ENCODE measurements at places on chromosomes 7 and 10.
A peak's percentile ranks its signal among the peaks of the same experiment; 100 is the strongest.

DNA sequence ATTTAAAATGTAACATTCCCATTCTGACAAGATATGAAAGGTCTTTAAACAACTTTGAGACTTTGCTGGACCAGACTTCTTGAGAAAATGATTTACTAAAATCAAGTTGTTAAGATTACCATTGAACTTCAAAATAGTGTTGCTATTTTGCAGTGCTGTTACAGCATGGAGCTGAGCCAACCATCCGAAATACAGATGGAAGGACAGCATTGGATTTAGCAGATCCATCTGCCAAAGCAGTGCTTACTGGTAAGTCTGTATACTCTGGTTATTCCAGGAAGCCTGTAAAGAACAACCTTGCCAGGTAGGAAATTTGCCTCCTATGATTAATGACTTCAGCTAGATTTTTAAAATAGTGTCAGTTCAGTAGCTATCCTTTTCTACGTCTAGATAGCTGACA is 18.8 kb downstream of the TNKS2 start:
- no peaks in the 10 kb centered on the region for H3K4me1 ChIP-seq
- H3K27ac ChIP-seq: no peak overlapping the region
- DNase-seq: no peak
- H3K36me3 ChIP-seq: peaks cover 4% of the 10 kb centered on the region
- H3K27me3 ChIP-seq: no peaks in the 10 kb centered on the region

GRCh38 chr7:133542209-133542780 is 289.4 kb downstream of the EXOC4 start:
- H3K27ac ChIP-seq: no peak overlapping the region
- no peaks in the 10 kb centered on the region for H3K4me1 ChIP-seq
- no peaks in the 10 kb centered on the region for H3K27me3 ChIP-seq

DNA sequence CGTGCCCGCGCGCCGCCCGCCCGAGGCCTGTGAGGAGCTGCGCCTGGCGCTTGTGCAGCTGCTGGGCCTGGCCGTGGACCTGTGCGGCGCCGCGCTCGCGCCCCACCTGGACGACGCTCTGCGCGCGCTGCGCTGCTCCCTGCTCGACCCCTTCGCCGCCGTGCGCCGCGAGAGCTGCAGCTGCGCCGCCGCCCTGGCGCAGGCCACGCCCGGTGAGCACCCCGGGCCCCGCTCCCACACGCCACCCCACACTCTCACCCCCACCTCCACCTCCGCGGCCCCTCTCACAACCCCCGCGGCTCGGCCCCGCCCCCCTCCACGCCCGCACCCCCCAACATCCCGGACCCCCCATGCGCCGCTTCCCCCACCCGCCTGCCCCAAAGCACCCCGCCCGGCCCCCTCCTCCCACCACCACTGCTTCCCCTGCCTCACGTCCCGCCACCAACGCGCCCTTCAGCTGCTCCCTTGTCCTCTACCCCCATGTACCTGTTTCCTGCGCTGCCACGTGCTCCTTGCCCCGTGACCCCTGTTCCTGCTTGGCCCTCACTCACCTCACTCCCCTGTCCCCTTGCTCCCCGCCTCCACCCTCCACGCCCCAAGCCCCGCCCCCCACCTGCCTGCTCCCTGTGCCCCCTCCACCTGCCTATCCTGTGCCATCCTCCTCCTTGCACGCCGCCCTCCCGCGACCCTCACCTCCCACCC is at the start of gene PRKAR1B:
TSS of gene PRKAR1B (minus strand) at position 178 of the 702 bp plus-strand sequence. CDS start 15,776 bp downstream, outside the sequence.
- peaks cover 14% of the 10 kb centered on the region for H3K4me1 ChIP-seq
- peak within 1 kb of the TSS; percentile 91 for H3K4me3 ChIP-seq
- peak within 1 kb of the TSS; percentile 83 for H3K27ac ChIP-seq
- H3K36me3 ChIP-seq: no peaks in the 10 kb centered on the region
- no peaks in the 10 kb centered on the region for H3K27me3 ChIP-seq

DNA sequence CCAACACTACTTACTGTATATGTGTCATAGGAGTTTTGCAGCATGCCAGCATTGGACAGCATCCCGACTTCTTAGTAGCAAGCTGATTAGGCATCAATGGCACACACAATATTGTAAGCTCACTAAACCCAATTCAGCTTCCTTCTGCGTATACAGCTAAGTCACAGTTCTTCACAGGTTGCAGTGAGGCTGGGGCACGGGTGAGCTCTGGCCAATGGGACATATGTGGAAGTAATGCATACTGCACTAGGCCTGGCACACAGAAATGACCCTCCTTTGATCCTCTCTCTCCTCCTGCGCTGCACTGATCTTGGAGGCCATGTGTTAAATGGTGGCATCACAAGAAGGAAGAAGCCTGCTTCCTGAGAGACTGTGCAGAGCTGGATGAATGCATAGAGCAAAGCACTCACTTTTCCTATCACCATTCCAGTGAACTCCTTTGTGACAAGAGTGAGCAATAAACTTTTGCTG is 11.9 kb downstream of the RAB11FIP2 start:
- no peak overlapping the region for H3K27ac ChIP-seq
- DNase-seq: no peak
- no peaks in the 10 kb centered on the region for H3K4me1 ChIP-seq
- H3K36me3 ChIP-seq: no peaks in the 10 kb centered on the region

DNA sequence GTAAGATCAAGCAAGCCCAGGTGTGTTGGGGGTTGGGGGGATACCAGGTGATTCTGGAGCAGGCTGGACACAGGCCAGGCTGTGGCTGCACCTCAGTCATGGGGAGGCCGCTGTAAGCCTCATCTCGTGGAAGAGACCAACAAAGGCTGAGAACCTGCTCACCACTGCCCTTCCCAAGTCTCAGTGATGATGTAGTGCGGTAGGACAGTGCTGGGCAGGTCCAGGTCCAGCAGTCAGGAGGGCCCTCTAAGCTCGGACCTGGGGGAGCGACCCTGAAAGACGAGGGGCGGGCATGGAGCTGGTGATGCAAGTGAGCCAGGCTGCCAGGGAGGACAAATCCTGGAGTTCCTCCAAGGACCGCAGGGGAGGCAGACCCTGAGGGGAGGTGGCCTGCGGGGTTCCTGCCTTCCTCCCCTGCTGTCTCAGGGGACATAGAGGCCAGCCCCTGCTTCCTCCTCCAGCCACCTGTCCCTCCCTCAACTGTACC is 3.3 kb upstream of the PWWP2B start:
- DNase-seq: no peak
- H3K36me3 ChIP-seq: no peaks in the 10 kb centered on the region
- H3K4me3 ChIP-seq: no peak overlapping the region
- peaks cover 3% of the 10 kb centered on the region for H3K27me3 ChIP-seq

GRCh38 chr10:132469197-132469884 is 68.2 kb upstream of the INPP5A start:
- no peaks in the 10 kb centered on the region for H3K4me1 ChIP-seq
- no peaks in the 10 kb centered on the region for H3K27me3 ChIP-seq
- no peak overlapping the region for H3K4me3 ChIP-seq
- no peak overlapping the region for H3K27ac ChIP-seq
- no peak for DNase-seq
- no peaks in the 10 kb centered on the region for H3K36me3 ChIP-seq

GRCh38 chr7:67913604-67914003 is 917.0 kb downstream of the TYW1 start:
- no peaks in the 10 kb centered on the region for H3K4me1 ChIP-seq
- H3K27me3 ChIP-seq: no peaks in the 10 kb centered on the region
- no peaks in the 10 kb centered on the region for H3K36me3 ChIP-seq
- H3K4me3 ChIP-seq: no peak overlapping the region
- no peak for DNase-seq

GRCh38 chr10:1241322-1241890 is 185.2 kb downstream of the WDR37 start:
- no peak overlapping the region for H3K27ac ChIP-seq
- no peak overlapping the region for H3K4me3 ChIP-seq
- H3K27me3 ChIP-seq: no peaks in the 10 kb centered on the region
- no peaks in the 10 kb centered on the region for H3K4me1 ChIP-seq
- no peak for DNase-seq
- no peaks in the 10 kb centered on the region for H3K36me3 ChIP-seq

DNA sequence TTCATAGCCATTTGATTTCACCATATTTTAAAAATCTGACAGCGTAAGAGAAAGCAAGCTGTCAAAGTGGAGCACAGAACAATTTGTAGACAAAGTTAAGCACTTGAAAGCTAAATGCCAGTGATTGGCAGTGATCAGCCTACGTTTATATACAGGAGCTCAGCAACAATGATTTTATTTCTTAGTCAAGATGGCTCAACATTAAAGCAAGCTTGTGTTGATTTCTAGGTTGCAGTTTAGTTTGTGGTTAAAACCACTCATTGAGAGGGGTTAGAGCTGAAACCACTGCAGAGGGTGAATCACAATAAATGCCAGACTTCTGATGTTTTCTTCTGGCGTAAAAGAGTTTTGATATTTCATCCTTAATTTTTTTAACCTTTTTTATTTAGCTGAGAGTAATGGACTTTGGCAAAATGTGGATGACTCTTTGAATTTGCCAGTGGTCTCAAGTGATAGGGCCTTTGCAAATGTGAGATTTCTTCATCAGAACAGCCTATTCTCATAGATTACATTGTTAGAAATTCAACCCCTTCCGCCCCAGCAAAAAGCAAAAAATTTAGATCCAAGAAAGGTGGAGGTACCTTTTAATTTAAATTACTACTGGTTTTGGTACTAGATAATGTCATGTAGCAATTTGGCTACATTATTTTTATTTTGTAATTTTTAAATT is 73.8 kb downstream of the SHOC2 start:
- peaks cover 11% of the 10 kb centered on the region for H3K4me1 ChIP-seq
- H3K36me3 ChIP-seq: peaks cover 3% of the 10 kb centered on the region
- peak; percentile 13 for DNase-seq
- no peaks in the 10 kb centered on the region for H3K27me3 ChIP-seq

DNA sequence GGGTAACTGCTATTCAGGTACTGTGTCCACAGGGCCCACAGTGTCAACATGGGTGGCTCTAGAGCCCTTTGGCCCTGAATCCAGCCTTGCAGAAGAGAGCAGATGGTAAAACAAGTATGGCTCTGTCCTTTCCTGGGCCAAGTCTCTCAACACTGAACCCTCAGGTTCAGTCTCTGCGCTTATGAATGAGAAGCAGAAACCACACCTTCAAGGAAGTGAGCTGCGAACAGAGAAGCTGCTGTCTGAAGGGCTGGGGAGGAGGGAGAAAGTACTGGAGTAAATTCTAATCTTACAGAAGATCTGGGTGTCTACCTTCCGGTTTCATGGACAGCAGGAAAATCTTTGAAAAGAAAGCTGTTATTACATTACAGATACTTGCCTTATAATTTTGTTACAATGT is 4.1 kb downstream of the TBRG4 start:
- no peak overlapping the region for H3K27ac ChIP-seq
- DNase-seq: no peak

DNA sequence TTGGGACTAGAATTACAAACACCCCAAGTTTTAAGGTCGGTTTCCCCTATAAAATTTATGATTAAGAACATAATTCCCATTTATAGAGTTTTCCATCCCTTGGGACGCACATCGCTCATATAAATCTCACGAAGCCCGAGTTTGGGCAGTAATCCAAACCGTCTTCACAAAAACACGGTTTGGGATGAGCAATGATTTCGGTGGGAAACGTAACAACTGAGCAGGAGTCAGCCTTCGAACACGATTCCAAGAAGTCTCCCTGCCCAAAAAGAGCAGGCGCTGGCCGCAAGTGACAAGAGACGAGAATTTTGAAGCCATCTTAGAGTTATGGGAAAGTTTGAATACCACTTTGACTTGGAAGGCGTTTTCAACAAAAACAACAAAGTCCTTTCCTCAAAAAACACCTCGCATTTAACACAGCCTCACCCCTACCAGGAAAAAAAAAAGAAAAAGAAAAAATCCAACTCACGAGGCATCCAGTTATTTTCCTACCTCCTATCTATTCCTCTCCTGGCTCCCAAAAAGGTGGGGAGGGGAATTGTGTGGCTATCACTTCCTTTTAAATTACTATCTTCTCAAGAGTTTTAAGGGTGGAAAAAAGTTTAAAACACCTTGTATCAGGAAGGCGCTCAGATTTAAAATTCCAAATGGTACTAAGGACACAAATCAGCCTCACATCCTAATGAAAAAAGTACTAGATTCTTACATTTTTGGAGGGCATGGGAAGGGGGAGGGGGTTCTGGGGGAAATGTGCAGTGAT is 1.6 kb downstream of the SEPHS1 start:
- peaks cover 4% of the 10 kb centered on the region for H3K36me3 ChIP-seq
- H3K4me1 ChIP-seq: peaks cover 9% of the 10 kb centered on the region
- no peaks in the 10 kb centered on the region for H3K27me3 ChIP-seq
- peak overlapping the region; percentile 80 for H3K4me3 ChIP-seq
- peak overlapping the region; percentile 77 for H3K27ac ChIP-seq

- H3K4me1 ChIP-seq: no peaks in the 10 kb centered on the region
- H3K27me3 ChIP-seq: no peaks in the 10 kb centered on the region
- H3K4me3 ChIP-seq: no peak overlapping the region
- no peak for DNase-seq
- no peak overlapping the region for H3K27ac ChIP-seq
- no peaks in the 10 kb centered on the region for H3K36me3 ChIP-seq
These were observed 60.3 kb downstream of the RASGEF1A start for GRCh38 chr10:43206391-43207235.

- no peaks in the 10 kb centered on the region for H3K36me3 ChIP-seq
- no peak overlapping the region for H3K4me3 ChIP-seq
- H3K4me1 ChIP-seq: no peaks in the 10 kb centered on the region
- no peaks in the 10 kb centered on the region for H3K27me3 ChIP-seq
- DNase-seq: no peak
- H3K27ac ChIP-seq: no peak overlapping the region
These were observed 525.0 kb upstream of the NRP1 start for GRCh38 chr10:33859319-33860022.

DNA sequence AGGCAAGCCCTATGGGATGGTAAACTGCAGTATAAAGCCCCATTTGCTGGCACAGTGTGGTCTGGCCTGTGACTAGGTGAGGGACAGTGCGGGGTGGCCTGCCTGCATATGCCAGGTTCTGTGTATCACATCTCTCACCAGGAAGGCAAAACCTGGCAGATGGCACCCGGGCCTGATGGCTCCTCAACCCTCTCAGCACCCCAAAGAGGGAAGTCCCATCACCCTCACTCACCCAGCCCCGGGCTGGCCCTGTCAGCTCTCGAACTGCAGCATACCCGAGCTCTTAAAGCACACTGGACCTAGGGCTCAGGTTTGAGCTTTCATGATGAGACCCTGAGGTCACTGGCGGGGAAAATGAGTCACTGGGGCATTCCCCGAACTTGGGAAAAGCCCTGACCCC is 130.5 kb downstream of the LHPP start:
- H3K4me1 ChIP-seq: peaks cover 5% of the 10 kb centered on the region
- H3K36me3 ChIP-seq: no peaks in the 10 kb centered on the region

GRCh38 chr7:71286336-71286735 is 154.4 kb downstream of the GALNT17 start:
- H3K4me1 ChIP-seq: no peaks in the 10 kb centered on the region
- H3K27ac ChIP-seq: no peak overlapping the region
- H3K4me3 ChIP-seq: no peak overlapping the region
- H3K36me3 ChIP-seq: no peaks in the 10 kb centered on the region
- no peaks in the 10 kb centered on the region for H3K27me3 ChIP-seq

- no peak overlapping the region for H3K4me3 ChIP-seq
- no peaks in the 10 kb centered on the region for H3K27me3 ChIP-seq
- H3K27ac ChIP-seq: no peak overlapping the region
- DNase-seq: no peak
- H3K4me1 ChIP-seq: no peaks in the 10 kb centered on the region
These were observed 58.8 kb downstream of the ZNF518A start for GRCh38 chr10:96188916-96189315.
